ENCODE measurements at places on chromosomes 11 and 22. TPM values are rescaled to one million over a fixed set of nuclear protein-coding genes. Genes with fewer than 3 reads are reported as not detected.

The FOLR2 gene
- total RNA-seq = not detected

- no peak overlapping the region for H3K27ac ChIP-seq
- peaks cover 18% of the 10 kb centered on the region for H3K36me3 ChIP-seq
- H3K27me3 ChIP-seq = peaks cover 8% of the 10 kb centered on the region
- no peak for DNase-seq
Observed at GRCh38 chr22:48566741-48567140, 1260.9 kb downstream of the BRD1 start.

GRCh38 chr11:73465871-73466270 lies 89.7 kb downstream of the RELT start:
- no peaks in the 10 kb centered on the region for H3K27me3 ChIP-seq
- H3K36me3 ChIP-seq = no peaks in the 10 kb centered on the region
- H3K27ac ChIP-seq = no peak overlapping the region

DNA sequence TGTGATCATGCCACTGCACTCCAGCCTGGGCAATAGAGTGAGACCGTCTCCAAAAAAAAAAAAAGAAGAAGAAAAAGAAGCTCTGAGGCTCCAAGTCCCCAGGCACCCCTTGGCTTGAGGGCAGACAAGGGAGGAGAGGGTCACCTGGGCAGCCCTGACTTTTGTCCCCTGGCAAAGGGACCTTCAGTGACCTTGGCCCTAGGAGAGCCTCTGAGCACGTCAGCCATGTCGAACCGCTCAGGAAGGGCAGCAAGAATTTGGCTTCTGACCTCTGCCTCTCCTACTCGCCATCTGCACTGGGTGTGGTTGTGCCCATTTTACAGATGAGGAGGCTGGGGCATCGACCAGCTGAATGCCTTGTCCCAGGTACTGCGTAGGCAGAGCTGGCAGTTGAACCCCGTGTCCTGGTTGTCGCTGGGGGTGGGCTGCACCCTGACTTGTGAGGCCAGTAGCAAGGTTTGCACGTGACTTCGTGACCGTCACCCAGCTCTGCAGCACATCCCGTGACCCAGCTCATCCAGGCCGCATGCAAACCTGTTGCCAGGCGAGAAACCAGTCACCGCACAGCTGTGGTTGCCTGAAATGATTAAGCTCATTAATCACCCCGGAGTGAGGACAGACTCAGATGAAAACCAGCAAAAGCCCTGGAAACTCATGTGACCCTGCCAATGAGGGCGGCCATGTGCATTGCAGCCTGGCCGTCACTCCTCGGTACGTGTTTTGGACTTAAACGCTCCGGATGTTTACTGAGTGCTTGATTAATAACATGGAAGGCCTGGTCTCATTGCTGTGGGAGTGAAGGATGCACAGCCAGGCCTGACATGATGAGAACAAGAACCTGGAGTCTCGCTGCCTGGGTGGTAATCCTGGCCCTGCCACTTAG lies 47.7 kb upstream of the PPP6R3 start:
- no peak for DNase-seq
- H3K4me1 ChIP-seq = no peaks in the 10 kb centered on the region
- no peak overlapping the region for H3K4me3 ChIP-seq
- H3K27ac ChIP-seq = no peak overlapping the region
- H3K36me3 ChIP-seq = peaks cover 37% of the 10 kb centered on the region
- H3K27me3 ChIP-seq = no peaks in the 10 kb centered on the region

DNA sequence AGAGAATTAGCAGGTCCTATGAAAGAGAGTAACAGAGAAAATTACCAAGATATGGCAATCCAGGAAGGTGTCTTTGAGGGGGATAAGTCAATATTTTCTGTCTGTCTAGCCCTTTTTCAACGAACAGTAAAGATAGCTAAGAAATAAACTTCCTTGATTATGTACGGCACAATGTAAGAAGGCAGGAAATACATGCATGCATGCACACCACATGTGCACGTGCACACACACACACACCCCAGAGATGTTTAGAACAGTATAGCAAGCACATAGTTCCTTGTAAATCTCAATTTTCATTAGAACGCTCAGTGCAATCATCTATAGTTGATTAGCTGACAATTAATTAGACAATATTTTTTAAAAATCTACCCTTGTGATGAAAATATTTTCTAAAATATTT lies 74.7 kb downstream of the MPPED2 start:
- no peak for DNase-seq
- peaks cover 13% of the 10 kb centered on the region for H3K4me1 ChIP-seq
- no peaks in the 10 kb centered on the region for H3K27me3 ChIP-seq
- H3K36me3 ChIP-seq = no peaks in the 10 kb centered on the region

The LRRN4CL gene
- 0.16 TPM for total RNA-seq

DNA sequence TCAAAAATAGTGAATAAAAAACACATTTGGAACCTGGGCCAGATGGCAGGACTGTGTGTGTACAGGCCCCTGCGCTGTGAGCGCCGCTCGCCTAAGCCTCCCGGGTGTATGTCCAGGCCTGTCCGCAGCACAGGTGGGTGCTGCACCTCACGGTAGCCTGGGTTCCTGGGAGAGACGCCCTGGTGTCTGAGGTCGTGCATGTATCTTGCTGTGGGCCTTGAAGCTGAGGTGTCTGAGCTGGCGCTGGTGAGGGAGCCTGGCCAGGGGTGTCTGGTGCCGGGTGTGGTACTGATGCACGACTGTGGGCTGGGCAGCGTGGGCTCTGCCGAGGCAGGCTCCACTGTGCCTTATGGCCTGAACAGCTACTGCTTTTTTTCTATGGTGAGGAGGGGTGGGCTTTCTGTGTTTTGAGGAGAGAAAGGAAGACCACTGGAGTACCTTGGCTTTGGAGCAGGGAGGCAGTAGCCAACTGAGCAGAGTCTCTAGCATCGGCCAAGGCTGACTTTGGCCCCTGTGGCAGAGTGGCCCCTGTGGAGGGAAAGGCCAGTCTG lies 4.2 kb upstream of the ZDHHC8 start:
- H3K4me1 ChIP-seq = no peaks in the 10 kb centered on the region
- H3K36me3 ChIP-seq = peaks cover 36% of the 10 kb centered on the region
- H3K4me3 ChIP-seq = no peak overlapping the region
- DNase-seq = no peak

GRCh38 chr11:15341587-15341986 lies 226.9 kb downstream of the INSC start:
- no peak for DNase-seq
- H3K27ac ChIP-seq = no peak overlapping the region
- H3K36me3 ChIP-seq = peaks cover 26% of the 10 kb centered on the region
- peaks cover 3% of the 10 kb centered on the region for H3K27me3 ChIP-seq
- no peak overlapping the region for H3K4me3 ChIP-seq

DNA sequence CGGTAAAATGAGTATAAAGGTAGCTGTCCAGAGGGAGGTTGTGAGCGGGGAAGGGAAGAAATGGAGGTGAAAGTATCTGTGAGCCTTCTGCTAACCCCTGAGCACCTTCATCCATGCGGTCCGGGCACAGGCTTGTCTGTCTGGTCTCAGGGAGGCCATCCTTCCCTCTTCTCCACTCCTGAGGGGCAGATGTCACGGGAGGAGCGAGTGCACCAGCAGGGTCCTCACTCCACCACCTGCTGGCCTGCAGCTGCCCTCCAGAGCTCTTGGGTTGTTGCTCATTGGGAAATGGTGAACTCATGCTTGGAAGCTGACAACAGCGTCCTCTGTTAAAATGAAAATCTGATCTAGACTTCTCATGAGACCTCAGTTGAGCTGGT lies 33.8 kb upstream of the WNT11 start:
- H3K4me3 ChIP-seq = no peak overlapping the region
- H3K4me1 ChIP-seq = peaks cover 26% of the 10 kb centered on the region
- no peak overlapping the region for H3K27ac ChIP-seq
- H3K36me3 ChIP-seq = no peaks in the 10 kb centered on the region
- no peak for DNase-seq

- no peak for DNase-seq
- no peak overlapping the region for H3K27ac ChIP-seq
- no peak overlapping the region for H3K4me3 ChIP-seq
- no peaks in the 10 kb centered on the region for H3K36me3 ChIP-seq
- no peaks in the 10 kb centered on the region for H3K27me3 ChIP-seq
- H3K4me1 ChIP-seq = no peaks in the 10 kb centered on the region
Observed at GRCh38 chr22:46129390-46130041, 20.8 kb upstream of the PPARA start.

All from WTC11 (cell line).